SK-N-SH (cell line): ENCODE measurements at places on chromosomes 12 and 14. TPM values are rescaled to one million over a fixed set of nuclear protein-coding genes. Genes with fewer than 3 reads are reported as not detected.

DNA sequence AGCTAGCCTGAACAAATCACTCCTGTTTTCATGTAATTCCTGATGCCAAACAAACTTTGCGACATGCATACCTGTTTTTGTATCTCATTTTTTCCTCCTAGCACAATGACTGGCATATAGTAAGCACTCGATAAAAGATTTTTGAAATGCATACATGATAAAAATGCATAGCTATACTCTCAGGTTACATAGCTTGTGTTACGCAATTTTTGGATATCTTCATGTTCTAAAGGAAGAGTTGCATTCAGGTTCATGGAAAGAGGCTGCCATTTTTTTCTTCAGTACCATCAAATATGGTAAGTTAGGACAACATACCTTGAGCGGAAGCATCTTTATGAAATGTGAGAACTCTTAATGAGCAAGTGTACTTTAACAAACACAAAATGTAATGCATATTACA is 284.8 kb upstream of the DIO2 start:
- H3K27ac ChIP-seq: no peak overlapping the region
- H3K27me3 ChIP-seq: no peaks in the 10 kb centered on the region
- no peaks in the 10 kb centered on the region for H3K36me3 ChIP-seq
- no peak for DNase-seq
- H3K4me1 ChIP-seq: no peaks in the 10 kb centered on the region; the same call in 1 of the 2 replicates
- no peak overlapping the region for H3K4me3 ChIP-seq

DNA sequence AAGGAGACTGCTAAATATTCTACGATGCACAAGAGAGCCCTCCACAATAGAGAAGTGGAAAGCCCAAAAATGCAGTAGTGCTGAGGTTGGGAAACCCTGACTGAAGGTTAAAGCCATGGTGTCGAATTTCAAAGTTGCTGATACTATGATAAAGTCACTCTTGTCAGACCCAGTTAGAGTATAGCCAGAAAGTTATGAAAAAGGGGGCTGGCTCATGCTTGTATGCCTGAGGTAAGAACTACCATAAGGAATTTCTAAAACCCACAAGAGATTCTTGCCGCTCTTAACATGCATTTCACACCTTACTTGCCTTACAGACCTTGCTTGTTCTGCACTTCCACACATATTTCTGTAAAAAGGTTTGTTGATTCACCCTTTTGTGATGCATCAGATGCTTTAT is 184.6 kb downstream of the SLC6A15 start:
- no peaks in the 10 kb centered on the region for H3K36me3 ChIP-seq
- H3K4me3 ChIP-seq: no peak overlapping the region
- no peaks in the 10 kb centered on the region for H3K27me3 ChIP-seq
- H3K4me1 ChIP-seq: peaks cover 4% of the 10 kb centered on the region

DNA sequence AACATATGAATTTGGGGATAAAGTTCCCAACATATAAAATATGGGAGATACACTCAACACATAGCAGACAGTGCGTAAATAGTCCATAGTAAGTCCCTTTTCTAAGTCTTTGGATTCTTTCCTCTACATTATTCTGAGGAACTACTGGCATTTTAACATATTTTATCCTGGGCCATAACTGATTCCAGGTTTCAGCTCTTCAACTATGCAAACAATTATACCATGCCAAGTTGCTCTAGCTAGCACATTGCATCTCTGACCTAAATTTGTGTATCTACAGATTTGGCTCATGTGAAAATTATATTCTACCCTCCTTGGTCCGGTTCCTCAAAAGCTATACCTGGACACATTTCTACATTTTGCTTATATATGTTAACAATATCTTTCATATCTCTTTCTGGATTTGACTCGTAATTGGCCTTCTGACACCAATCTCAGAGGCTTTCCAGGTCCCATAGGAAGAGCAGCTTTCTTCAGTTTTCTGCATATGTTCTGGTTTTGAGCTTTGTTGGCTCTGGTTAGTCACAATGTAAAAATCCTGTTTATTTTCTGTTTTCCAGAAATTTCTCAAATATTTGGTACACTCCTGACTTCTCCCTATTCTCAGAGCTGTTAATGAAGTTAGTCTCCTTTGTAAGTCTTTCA is 305.4 kb downstream of the BMP4 start:
- H3K36me3 ChIP-seq: no peaks in the 10 kb centered on the region
- H3K4me1 ChIP-seq: no peaks in the 10 kb centered on the region
- DNase-seq: no peak
- no peaks in the 10 kb centered on the region for H3K27me3 ChIP-seq

DNA sequence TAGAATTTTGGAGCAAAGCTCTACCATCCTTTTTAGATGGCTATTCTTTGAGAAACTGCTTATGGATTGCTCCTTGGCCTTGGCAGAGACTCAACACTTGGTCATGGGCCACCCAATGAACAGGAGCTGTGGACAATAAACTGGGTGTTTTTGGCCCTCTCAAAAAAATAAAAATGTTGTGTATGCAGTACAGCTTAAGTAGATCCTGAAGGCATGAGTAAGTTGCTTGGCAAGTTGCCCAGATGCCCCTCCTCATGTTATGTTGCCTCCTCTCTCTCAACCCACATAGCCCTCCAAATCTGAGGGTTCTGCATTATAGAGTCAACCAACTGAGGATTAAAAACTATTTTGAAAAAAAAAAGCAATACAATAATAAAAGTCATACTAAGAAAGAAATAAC is 124.9 kb downstream of the ATP23 start:
- no peak for DNase-seq
- no peak overlapping the region for H3K4me3 ChIP-seq
- H3K27ac ChIP-seq: no peak overlapping the region
- H3K36me3 ChIP-seq: no peaks in the 10 kb centered on the region

- no peak for DNase-seq
- H3K36me3 ChIP-seq: no peaks in the 10 kb centered on the region
- no peaks in the 10 kb centered on the region for H3K4me1 ChIP-seq
- no peak overlapping the region for H3K4me3 ChIP-seq
Measured at GRCh38 chr14:83814896-83815295, 1715.0 kb upstream of the FLRT2 start.

DNA sequence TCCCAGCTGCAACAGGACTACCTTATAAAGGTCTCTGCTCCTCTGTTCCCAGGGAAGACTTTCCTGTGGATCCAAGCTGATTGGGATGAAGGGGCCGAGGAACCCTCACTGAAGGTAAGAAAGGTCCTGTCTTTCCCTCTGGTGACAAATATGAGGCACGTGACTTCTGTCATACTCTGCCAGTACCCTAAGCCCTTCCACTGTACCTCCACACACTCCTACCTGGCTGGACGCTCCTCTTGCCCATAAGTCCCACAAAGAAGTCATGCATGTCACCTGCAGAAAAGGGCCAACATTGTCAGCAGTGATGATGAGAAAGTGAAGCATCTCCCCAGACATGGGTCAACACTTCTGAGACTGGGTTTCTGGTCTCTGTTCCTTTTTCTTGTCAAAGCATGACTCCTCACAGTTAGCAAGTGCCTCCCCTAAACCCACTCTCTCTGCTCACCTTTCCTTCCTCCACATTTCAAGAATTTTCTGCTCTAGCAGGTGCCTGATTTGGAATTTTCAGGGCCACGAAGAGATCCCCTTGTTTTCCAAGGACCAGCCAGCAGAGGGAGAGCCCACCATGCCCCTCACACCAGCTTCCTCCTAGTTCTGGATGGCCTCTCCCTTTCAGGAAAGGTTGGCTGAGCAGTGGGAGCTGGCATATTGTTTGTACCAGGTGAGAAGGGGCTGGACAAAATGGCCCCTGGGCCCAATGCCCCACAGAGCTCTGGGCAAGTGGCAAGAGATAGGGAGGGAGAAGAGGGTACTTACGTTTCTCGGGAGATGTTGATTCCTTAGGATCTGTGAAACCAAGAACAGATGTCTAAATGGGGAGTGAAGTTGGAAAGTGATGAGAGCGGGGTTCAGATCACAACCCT is 3.5 kb downstream of the TAC3 start:
- no peaks in the 10 kb centered on the region for H3K4me1 ChIP-seq
- no peak for DNase-seq
- no peak overlapping the region for H3K4me3 ChIP-seq
- H3K36me3 ChIP-seq: no peaks in the 10 kb centered on the region

DNA sequence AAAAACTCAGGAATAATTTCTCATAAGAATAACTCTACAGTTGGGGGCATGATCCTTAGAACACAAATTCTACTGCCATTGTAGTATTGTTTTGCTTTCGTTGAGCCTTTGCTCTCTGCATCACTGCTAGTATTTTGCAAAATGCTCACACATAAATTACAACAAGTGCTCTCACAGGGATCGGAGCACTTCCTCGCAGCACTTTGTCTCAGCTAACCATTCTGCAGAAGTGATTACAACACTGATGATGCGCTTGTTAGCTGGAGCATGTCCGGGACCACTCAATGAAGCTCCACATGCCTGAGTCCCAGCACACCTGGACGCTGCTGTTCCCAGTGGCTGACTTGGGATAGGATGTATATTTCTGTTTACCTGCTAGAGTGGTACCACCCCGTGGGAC is 31.6 kb downstream of the MOAP1 start:
- no peak overlapping the region for H3K27ac ChIP-seq
- peaks cover 3% of the 10 kb centered on the region; the same call in 1 of the 2 replicates for H3K4me1 ChIP-seq
- no peak for DNase-seq
- H3K27me3 ChIP-seq: no peaks in the 10 kb centered on the region

DNA sequence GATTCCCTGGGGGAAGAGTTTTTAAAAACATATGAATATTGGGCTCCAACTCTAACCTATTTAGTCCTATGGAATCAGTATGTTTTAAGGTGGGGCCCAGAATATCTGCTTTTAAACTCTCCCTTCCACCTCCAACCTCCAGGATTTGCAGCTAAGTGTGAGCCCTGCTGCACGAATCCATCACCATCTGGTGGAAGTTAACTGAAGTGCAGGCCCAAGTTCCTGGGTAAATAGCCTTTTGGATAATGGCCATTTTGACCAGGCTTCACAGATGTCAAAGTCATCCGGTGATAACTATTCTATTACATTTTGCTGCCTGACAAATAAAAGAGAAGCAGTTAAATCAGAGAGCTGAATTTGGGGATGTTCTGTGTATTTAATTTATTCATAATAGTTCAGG is 58.1 kb upstream of the RMST start:
- no peaks in the 10 kb centered on the region for H3K4me1 ChIP-seq
- no peaks in the 10 kb centered on the region for H3K27me3 ChIP-seq
- H3K36me3 ChIP-seq: no peaks in the 10 kb centered on the region
- peak; percentile 61 for DNase-seq

DNA sequence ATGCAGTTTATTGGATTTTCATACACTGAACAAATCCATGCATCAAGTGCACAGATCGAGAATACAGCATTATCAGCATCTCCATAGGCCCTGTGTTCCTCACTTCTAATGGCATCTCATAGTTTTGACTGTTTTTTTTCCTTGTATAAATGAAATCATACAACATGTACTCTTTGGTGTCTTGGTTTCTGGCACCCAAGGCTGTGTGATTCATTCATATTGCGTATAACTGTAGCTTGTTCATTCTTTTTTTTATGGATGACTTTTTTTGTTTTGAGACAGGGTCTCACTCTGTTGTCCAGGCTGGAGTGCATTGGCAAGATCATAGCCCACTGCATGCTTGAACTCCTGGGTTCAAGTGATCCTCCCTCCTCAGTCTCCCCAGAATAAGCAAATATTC is 14.3 kb downstream of the RASSF8 start:
- no peak overlapping the region for H3K27ac ChIP-seq
- peaks cover 35% of the 10 kb centered on the region; the same call in 1 of the 2 replicates for H3K4me1 ChIP-seq
- H3K4me3 ChIP-seq: no peak overlapping the region

Gene OVCH1
- not detected in 2 replicates for polyA plus RNA-seq

Gene FZD10
- polyA plus RNA-seq: not detected in 2 replicates

Gene OR6C65
- polyA plus RNA-seq: not detected in 2 replicates

Gene CCDC77
- 5.9 and 6.4 TPM in 2 replicates for polyA plus RNA-seq

Gene E2F7
- polyA plus RNA-seq: 8.8 and 9.2 TPM in 2 replicates

Gene BICDL1
- 0.35 and 0.44 TPM in 2 replicates for polyA plus RNA-seq

Gene CLEC4D
- polyA plus RNA-seq: not detected in 2 replicates

Gene SERPINA5
- polyA plus RNA-seq: 0.08 and 0.13 TPM in 2 replicates

Gene CD163L1
- 0.25 and 0.41 TPM in 2 replicates for polyA plus RNA-seq

Gene KRT2
- not detected in 2 replicates for polyA plus RNA-seq
